ENCODE measurements at places on chromosomes 11 and 22. TPM values are rescaled to one million over a fixed set of nuclear protein-coding genes. Genes with fewer than 3 reads are reported as not detected.

- DNase-seq = no peak
Measured at GRCh38 chr11:91299980-91300379, 924.6 kb upstream of the FAT3 start.

GRCh38 chr22:28594797-28595462, 84.7 kb downstream of the TTC28 start:
- peak; percentile 79 for DNase-seq

- no peak for DNase-seq
Measured at GRCh38 chr22:31947296-31947695, 3.0 kb downstream of the YWHAH start.

DNA sequence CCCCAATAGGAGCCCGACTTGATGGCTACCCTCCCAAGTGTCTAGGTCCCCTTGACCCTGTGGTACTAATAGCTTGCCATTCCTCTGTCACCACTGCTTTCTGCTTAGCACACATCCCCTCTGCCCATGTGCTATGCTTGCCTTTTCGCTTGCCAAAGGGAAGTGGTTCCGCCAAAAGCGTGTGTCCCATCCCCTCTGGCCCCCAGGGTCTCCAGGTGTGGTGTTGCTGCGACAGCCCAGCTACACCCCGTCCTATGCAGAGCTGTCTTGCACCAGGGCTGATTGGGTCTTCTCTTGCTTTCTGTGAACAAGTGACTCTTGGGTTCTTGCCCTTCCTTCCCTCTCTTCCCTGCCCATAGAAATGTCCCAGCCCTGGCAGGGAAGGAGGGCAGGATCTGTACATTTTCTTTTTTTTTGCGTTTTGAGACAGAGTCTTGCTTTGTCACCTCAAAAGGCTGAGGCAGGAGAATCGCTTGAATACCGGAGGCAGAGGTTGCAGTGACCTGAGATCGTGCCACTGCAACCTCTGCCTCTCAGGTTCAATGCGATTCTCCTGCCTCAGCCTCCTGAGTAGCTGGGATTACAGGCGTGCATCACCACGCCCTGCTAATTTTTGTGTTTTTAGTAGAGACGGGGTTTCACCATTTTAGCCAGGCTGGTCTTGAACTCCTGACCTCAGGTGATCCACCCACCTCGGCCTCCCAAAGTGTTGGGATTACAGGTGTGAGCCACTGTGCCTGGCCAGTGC, 3.9 kb downstream of the TANGO2 start:
- DNase-seq = no peak

DNA sequence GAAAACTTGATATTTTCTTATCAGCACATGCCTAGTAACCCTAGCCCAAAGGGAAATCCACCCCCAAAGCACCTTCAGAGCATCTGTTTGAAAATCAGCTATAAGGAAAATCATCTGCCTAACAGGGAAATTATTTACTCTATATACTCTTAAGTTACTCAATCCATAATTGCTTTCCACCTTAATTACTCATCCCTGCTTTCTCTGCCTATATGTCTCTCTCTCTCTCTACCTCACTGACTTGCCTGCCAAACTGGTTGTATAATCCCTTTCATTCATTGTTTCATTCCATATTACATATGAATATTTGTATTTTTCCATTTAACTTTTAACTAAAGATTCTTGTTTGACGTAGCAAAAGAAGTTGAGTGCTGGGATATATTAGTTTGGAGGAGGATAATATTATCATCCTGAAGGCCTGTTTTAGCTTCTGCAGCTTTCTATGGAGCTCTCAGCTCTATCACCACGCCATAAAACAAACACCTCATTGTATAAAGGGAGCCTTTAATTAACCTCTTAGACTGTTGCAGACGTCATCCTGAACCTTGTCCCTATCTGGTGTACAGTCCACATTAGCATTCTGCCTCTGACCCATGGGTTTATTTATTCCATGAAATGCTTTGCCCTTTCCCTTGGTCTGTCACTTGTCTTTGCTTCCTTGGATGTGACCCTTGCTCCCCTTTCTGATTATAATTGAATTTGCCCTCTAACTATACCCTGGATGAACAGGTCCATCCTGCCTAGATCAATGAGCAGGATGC, 98.9 kb downstream of the INSC start:
- no peak for DNase-seq

Gene THOC5
- 35.8 TPM for total RNA-seq

Gene PDGFD
- 4.9 TPM for total RNA-seq
